Activated CD4-positive, alpha-beta T cell treated with anti-CD3 and anti-CD28 coated beads, Interleukin-2, amount 50 U/mL, for 48 hours (primary cell): ENCODE measurements at places on chromosomes 16 and 17.
A peak's percentile ranks its signal among the peaks of the same experiment; 100 is the strongest.

GRCh38 chr16:21265104-21265837 is 12.8 kb downstream of the CRYM start:
- DNase-seq: no peak

GRCh38 chr17:48002916-48003416 is 32.1 kb downstream of the CDK5RAP3 start:
- no peak for DNase-seq

- no peak for DNase-seq
These were observed 12.2 kb upstream of the MRPS23 start for GRCh38 chr17:57861790-57862693.

DNA sequence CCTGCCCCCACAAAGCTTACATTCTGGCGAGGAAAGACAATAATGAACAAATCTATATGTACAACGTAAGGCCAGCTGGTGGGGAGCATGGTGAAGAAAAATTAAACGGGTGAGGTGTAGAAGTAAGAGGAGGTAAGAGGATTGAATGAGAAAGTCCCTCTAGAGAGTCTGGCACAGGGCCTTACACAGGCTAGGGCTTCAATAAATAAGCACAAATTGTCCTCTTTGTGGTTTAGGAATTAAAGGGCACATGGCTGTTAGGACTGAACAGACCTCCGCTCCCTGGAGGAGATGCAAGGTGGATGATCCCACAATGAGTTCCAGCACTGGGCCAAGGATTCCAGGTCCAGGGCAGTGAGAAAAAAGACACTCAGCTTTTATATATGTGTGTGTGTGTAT is 43.1 kb upstream of the HAPSTR1 start:
- DNase-seq: no peak

DNA sequence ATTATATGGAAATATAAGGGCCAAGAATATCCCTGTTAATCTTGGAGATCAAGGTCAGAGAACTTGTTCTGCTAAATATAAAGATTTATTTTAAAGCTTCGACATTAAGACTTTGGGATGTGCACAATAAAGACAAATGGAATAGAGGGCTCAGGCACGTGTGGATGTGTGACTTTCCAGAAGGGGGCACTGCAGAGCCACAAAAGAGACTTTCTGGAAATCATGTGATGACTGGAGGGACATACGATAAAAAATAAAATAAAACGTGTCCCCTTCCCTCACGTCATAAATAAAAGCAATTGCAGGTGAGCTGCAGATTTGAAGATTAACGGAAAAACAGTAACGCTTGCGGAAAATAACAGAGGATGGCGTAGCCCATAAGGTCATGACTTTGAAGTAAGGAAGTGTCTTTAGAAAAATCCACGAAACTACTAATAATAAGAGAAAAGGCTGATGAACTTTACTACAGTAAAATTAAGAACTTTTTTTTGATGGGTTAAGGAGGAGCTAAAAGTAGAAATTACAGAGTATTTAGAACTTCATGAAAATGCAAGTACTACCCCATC is 9.4 kb upstream of the ENGASE start:
- peak; percentile 74 for DNase-seq

- no peak for DNase-seq
These were observed 16.9 kb downstream of the CMC2 start for GRCh38 chr16:80989801-80990200.

GRCh38 chr16:77881355-77882030 is 93.1 kb downstream of the VAT1L start:
- DNase-seq: no peak

- DNase-seq: no peak
These were observed 2.9 kb upstream of the ITGA3 start for GRCh38 chr17:50052822-50053653.

- DNase-seq: no peak
These were observed 86.9 kb downstream of the FOXL1 start for GRCh38 chr16:86665319-86665675.

DNA sequence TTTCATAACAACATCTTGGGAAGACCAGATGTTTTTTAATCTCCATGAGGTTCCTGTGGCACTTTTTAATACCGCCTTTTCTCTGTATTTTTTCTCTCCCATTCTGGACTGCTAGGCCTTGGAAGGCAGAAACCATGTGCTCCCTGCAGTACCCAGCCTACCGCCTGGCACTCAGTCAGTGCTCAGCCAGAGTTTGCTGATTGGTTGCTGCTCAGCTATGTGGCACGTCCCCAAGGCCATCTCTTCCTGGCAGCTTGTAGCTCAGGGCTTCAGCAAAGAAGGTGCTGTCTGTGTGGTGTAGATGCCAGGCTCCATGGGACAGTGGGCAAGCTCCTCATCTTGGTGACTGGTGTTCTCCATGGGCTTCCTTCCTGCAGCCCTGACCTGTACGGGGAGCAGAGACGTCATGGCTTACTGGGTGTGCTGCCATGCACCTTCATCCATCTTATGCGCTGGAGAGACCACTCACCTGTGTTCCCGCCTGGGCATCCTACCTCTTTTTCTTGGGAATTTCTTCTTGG is 86.7 kb downstream of the CLEC16A start:
- DNase-seq: no peak

DNA sequence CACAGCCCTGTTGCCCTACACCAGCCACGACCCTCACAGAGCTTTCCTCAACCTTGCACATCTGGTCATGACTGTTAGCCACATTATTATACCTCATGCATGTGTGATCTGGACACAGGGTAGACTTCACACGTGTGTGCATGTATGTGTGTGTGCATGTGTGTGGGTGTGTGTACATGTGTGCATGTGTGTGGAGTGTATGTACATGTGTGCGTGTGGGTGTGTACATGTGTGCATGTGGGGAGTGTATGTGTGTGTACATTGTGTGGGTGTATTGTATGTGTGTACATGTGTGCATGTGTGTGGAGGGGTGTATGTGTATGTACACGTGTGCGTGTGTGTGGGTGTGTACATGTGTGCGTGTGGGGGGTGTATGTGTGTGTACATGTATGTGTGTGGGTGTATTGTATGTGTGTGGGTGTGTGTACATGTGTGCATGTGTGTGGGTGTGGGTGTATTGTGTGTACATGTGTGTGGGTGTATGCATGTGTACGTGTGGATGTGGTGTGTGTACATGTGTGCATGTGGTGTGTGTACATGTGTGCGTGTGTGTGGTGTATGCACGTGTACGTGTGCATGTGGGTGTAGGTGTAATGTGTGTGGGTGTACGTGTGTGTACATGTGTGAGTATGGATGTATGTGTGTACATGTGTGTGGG is 130.2 kb downstream of the C16orf95 start:
- DNase-seq: no peak

- DNase-seq: no peak
These were observed 35.2 kb downstream of the MPHOSPH6 start for GRCh38 chr16:82134846-82135245.

- peak; percentile 65 for DNase-seq
These were observed at the start of gene SGSM2 for GRCh38 chr17:2336852-2337543. SGSM2 (plus strand) TSS chr17:2337501; CDS start chr17:2337689, 188 bp downstream.

DNA sequence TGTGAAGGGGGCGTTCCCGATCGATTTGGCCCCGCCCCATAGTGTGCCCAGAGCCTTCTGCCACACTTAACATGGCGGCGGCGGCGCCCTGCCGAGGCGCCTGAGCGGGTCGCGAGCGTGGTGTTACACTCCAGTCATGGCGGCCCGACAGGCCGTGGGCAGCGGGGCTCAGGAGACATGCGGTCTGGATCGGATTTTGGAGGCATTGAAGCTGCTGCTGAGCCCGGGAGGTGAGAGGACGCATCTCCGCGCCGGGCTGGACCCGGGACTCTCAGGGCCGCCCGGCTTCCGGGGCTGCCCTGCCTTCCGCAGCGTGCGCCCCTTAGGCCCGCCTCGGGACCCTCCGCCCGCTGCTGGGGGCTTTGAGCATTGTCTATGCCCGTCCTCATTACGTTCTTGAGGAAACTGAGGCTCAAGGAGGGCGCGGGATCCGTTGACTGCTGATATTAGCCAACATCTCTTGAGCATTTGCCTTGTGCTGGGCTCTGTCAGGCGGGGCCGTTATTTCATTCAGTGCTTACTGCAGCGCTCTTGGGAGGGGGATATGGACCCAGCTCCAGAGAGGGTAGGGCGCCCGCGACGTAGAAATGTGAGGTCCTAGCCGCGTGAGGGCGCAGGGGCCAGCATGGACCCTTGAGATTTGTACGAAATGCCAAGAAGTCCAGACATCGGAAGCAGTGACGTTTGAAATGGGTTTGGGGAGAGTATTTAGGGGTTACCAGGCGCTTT is at the start of gene TANGO6:
Gene TANGO6, plus strand, starts transcription at position 50 of the 729 bp plus-strand sequence. Its CDS starts 87 bp downstream, at position 137.
- DNase-seq: peak; percentile 96

GRCh38 chr16:54400261-54400660 is 113.7 kb upstream of the IRX3 start:
- DNase-seq: no peak

DNA sequence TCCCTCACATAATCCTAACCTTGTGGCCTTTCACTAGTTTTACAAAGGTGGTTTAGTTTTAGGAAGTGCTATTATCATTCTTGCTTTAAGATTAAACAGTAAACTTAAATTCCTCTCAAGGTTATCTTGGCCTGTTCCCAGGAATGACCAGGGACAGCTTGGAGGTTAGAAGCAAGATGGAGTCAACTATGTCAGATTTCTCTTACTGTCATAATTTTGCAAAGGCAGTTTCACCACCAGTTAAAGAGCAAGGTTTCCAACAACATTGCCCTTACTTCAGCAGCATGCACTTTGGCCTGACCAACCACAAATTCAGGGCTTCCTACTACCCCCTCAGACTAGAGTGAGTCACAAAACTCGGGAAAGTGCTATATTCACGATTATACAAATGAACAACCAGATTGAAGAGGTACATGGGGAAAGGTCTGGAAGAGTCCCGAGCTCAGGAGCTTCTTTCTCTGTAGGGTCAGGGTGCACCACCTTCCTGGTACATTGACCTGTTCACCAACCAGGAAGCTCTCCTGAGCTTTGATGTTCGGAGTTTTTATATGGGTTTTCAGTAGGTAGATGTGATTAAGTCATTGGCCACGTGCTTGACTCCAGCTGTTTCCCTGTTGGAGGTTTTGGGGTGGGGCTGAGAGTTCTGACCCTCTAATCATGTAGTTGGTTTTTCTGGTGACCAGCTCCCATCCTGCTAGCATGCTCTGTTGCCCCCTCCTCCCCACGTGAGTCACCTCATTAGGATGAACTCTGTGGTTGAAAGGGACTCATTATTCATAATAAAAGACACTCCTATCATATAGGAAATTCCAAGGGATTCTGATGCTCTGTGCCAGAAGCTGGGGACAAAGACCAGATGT is 19.4 kb downstream of the RHOT1 start:
- no peak for DNase-seq

- no peak for DNase-seq
These were observed 23.8 kb downstream of the UNC13D start for GRCh38 chr17:75820094-75821080.

- no peak for DNase-seq
These were observed 17.6 kb downstream of the CDK5R1 start for GRCh38 chr17:32504166-32504990.
